ENCODE measurements at places on chromosomes 6 and 20.

- no peak for DNase-seq
Observed at GRCh38 chr6:31268836-31269235, 3.1 kb downstream of the HLA-C start.

DNA sequence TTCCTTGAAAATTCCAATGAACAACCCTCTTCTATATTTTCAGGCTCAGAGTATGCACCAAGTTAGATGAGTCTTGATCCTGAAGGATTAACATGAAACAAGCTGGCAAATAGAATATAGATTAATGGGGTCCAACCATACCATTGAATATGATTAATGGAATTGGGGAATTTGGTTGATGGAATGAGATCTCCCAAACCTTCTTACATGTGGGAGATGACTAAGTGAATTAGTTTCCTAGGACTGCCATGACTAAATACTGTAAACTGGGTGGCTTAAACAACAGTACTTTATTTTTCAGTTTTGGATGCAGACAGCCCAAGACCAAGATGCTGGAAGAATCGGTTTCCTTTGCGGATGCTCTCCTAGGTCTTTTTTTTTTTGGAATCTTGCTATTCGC, 347.0 kb downstream of the QKI start:
- no peak for DNase-seq

DNA sequence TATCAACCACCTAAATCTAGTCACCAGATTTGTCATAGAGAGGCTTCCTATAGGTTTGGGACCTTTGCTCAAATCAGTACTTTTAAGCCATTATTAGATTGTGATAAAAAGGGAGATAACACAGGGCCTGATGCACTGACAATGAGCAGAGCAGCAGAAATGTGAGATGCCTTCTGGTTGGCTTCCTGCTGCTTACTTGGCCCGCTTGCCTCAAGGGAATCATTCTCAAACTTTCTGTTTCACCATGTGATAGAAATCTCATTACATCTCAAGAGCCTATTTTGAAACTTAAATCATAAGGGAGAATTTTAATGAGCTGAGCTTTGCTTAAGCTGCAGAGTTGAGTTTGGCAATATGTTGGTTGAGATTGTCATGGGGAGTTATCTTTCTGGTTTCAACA, 606.0 kb downstream of the DHX35 start:
- DNase-seq = no peak

DNA sequence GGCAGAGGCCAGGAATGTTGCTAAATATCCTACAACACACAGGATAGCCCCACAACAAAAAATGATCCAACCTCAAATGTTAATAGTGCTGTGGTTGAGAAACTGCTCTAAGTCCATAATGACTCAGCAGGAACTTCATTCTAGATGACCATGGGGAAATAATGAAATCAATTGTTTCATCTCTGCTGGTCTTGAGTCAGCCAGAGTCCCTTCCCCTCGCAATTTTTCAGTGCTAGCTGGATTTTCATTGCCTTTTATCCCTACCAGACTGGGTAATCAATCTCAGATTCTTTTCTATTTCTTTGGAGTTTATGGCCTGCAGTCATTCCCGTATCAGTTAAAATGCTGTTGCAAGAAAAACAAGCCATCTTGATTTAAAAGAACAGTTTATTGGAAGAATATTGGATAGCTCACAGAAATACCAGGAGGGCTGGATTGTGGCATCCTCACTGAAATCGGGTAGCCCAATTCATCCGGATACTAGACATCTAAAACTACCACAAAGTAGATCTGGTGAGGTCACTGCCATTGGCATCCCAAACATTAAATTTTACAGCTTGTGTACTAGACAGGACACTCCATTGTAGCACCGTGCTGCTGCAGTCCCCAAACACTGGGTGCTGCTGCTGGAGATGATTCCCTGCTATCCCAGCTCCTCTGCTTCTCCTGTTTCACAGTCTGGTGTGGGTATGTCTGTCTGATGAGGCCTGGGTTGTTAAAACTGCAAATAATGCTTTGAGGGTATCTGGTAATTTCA, 30.3 kb upstream of the POPDC3 start:
- no peak for DNase-seq

- DNase-seq = no peak
Observed at GRCh38 chr20:41174373-41174772, 37.0 kb downstream of the PLCG1 start.

GRCh38 chr6:132133736-132134445, 182.7 kb upstream of the CCN2 start:
- DNase-seq = no peak

DNA sequence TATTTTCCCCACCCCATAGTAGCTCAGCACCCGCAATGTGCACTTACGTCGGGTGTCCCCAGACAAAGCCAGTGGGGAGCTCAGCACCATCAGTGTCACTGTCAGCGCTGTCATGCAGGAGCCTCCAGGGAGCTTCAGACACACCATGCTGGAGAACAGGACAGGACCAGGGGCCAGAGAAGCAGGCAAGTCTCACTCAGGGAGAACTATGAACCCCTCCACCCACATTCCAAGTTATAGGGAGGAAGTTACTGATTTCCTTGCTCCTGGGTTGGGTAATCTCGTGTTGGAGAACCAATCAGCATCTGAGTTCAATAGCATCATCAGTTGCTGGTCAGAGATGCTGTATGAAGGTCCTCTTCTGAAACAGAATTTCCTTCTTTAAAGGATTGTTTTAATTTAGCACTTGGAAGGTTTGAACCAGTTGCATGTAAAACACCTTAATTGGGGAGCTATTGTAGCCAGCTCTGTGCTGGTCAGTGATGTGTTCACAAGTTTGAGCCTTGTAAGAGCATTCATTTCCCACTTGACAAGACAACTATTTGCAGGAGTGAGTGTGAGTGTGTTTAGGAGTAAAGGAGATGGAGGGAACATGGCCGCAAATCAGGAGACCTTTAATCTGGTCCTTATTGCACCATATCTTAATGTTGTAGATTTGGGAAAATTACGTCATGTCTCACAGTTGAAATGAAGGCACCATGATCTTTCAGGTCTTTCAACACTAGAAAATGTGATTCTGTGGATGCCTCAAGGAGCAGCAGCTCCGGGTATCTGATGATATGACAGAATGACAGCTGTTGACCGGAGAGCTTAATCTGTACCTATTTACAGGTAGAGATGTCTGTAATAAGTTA, at the start of gene HLA-DRB1:
TSS of gene HLA-DRB1 (minus strand) at position 253 of the 854 bp plus-strand sequence. CDS start at position 147, 106 bp downstream.
- peak; percentile 17 for DNase-seq

DNA sequence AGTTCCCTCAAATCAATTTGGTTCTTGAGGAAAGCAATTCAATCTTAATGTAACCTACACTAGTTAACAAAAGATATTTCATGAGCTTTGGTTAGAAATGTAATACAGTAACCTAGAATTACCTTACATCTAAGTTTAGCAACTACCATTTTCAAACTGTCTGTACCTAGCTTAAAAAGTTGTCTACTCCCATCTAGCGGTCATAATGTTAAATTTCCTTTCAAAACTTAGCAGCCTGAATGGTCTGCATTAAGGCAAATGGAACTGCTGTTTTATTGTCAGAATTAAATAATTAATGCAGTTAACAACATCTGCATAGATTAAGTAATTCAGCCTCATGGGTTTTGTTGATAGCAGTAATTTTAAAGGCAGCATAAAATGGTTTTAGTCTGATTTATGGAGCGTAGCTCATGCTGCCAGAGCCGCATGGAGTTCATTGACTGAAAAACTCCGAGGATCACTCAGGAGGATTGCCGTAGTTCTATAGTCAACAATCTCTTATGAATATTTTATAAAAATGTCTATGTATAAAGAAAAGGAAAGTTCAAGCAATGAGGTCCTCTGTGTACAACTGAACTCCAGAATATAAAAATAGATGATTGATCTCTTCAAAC, 485.4 kb upstream of the MANEA start:
- no peak for DNase-seq

DNA sequence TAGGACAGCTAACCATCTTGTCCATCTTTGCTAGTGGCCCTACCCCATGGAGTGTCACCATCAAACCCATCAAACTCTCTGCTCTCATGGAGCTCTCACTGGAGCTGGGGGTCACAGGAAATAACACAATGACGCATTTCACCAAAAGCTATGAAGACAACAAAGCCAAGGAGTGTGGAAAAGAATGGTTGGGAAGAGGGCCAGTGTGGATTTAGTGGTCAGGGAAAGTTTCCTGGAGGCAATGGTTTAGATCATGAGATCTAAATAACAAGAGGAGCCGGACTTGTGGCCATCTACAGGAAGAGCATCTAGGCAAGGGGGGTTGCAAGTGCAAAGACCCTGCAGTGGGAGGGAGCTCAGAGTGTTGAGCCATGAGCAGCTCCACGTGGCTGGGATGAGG, 189.5 kb downstream of the BMP7 start:
- no peak for DNase-seq

- DNase-seq = no peak
Observed at GRCh38 chr6:95204178-95204577, 373.2 kb upstream of the MANEA start.

GRCh38 chr6:105900125-105900937, 185.8 kb upstream of the PRDM1 start:
- no peak for DNase-seq

All from ELF-1 (cell line).